ENCODE measurements at places on chromosomes 13 and 19.
A peak's percentile ranks its signal among the peaks of the same experiment; 100 is the strongest.

DNA sequence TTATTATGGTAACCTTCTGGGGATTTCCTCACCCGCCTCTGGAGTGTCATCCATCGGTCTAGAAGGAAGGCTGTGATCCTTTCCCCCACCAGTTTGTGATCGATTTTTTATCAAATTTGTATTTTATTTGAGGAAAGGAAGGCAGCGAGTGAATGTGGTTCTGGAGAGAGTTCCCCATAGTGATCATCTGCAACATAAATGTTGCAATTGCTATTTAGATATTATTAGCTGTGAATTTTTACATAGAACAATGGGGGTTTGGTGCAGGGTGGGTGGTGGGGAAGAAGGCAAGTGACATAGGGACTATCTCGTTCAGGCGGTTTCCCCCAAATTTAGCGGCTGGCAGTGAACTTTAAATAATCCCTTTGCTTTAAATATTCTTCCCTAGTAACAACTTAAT lies 1.2 kb downstream of the CDK8 start:
- no peak for DNase-seq

GRCh38 chr13:48975101-48975855 lies 434 bp upstream of the FNDC3A start:
- DNase-seq, result peak; percentile 56

DNA sequence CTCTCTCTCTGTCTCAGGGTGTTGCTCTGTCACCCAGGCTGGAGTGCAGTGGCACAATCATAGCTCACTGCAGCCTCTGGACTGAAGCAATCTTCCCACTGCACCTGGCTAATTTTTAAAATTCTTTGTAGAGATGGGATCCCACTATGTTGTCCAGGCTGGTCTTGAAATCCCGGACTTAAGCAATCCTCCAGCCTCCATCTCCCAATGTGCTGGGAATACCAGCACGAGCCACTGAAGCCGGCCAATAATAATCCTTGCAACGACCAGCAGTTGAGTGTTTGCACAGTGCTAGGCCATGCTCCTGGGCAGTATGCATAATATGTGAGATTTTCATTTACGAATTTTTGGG lies 640 bp upstream of the EPOR start:
- no peak for DNase-seq

DNA sequence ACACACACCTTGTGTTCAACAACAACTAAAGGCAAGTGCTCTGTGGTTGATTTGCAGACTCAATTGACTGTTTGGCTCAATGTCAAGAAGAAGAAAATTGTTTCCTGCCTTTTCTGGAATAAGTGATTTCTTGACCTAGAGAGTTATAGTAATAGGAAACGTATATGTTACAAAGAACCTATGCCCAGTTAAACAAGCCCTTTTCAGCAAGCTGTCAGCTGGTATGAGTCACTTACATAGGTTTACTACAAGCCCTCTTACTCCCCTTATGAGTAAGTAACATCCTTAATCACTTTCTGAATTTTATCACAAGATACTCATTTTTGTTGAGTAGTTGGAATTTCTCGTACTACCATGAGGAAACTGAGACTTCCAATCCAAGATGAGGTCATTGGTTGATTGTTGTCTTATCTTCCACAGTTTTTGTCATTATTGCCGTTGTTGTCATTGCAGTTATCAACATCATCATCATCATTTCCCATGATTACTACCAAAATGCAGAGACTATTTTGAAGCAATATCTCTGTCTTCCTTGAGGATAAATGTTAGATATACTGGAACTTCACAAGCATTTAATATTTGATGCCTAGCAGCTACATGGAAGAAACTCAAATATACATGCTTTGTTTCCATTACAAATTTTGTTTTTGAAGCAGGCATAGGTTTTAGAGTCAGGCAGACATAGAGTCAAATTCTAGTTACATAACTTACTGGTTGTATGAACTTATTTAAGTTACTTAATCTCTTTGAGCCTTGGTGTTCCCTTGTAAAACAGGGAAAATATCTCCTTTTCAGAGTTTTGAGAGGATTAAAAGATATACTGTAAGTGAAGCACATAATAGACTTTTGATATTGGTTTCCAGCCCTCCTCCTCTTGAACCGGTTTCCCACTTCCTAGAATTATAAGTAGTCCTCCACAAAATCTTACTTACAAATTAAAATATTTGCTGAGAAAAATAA lies 106.0 kb downstream of the RAP2A start:
- DNase-seq, result no peak

DNA sequence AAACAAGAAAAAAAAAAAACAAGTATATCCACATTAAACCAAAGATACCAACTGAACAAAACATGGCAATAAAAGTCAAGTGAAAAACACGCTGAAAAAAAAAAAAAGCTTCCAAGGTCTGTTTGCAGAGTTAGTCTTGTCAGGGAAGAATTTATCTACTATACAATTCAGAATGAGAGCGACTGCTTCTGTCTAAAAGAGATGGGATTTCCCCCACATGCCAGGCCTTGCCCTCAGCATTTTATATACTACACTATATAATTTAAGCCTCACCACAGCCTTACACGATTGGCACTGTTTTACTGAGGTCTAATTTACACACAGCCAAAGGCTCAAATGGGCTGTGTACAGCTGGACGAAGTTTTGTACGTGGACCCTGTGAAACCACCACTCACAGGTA lies 67.3 kb downstream of the FOXO1 start:
- DNase-seq, result no peak

GRCh38 chr19:46176116-46176860 lies 28.2 kb downstream of the IGFL2 start:
- DNase-seq, result no peak

GRCh38 chr13:72805676-72806346 lies 23.9 kb downstream of the PIBF1 start:
- no peak for DNase-seq

- DNase-seq, result no peak
Measured at GRCh38 chr13:76024151-76024550, 388.0 kb downstream of the LMO7 start.

- no peak for DNase-seq
Measured at GRCh38 chr13:76868371-76868770, 17.8 kb downstream of the KCTD12 start.

GRCh38 chr13:35744144-35744543 lies 267.7 kb upstream of the MAB21L1 start:
- DNase-seq, result no peak

GRCh38 chr13:112510987-112511685 lies 76.8 kb downstream of the TUBGCP3 start:
- DNase-seq, result no peak

DNA sequence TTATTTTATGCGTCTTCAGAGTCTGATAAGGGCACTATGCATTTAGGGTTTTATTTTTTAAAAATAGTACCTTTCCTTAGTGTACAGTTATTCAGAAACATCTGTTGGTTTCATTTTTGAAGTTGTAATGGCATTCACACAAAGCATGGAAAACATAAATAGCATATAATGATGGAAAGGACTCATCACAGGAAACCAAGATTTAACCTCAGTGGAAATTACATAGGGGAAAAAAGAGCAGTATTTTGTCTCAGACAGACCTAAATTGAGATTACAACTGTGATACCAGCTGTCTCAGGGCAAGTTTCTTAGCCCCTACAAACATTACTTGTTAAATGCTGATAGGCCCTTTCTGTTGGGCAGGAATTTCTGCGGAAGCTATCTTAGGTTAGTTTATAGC lies 57.2 kb downstream of the NHLRC3 start:
- no peak for DNase-seq

DNA sequence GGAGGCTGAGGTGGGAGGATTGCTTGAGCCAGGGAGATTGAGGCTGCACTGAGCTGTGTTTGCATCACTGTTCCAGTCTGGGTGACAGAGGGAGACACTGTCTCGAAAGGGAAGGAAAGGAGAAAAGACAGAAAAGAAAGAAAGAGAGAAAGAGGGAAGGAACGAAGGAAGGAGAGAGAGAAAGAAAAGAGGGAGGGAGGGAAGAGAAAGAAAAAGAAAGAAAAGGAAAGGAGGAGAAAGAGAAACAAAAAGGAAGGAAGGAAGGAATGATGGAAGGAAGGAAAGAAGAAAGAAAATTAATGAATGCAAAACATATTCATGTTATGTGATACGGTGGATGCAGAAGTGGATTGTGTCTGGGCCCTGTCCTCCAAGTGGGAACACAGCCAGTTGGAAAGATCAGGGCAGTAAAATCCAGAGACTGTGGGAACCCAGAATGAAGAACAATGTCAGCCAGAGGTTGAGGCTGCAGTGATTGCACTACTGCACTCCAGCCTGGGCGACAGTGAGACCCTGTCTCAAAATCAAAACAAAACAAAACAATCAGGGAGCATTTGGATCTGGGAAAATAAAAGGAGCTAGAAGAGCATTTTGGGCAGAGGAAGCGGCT lies 6.2 kb downstream of the PHLDB3 start:
- no peak for DNase-seq

DNA sequence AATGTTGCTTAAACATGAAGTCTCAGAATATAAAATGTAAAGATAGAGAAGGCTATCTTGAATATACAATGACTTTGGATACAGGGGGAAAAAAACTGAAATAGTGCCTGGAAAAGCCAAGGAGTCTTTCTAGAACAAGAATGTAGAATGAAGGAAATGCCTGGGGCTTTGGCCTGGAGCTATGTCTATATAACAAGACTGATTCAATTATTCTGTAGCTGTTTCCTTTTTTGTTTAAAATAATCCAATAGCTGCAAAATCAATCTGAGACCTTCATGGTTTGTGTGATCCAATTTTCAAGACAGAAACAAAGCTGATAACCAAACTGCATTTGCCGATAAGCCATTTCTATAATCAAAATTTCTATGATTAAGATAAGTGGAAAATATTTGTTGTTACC lies 530.9 kb upstream of the NBEA start:
- no peak for DNase-seq

DNA sequence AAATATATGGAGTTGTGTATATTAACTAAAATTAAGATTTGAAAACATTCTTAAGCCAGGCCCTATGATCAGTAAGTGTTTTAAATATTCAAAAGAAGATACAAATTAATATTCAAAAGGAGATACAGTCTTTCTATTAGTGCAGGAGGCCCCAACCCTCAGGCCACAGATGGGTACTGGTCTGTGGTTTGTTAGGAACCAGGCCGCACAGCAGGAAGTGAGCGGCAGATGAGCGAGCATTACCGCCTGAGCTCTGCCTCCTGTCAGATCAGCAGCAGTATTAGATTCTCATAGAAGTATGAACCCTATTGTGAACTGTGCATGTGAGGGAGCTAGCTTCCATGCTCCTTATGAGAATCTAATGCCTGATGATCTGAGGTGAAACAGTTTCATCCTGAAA lies 232.9 kb downstream of the FOXO1 start:
- no peak for DNase-seq

- DNase-seq, result no peak
Measured at GRCh38 chr13:42762251-42762650, 19.1 kb upstream of the FAM216B start.

DNA sequence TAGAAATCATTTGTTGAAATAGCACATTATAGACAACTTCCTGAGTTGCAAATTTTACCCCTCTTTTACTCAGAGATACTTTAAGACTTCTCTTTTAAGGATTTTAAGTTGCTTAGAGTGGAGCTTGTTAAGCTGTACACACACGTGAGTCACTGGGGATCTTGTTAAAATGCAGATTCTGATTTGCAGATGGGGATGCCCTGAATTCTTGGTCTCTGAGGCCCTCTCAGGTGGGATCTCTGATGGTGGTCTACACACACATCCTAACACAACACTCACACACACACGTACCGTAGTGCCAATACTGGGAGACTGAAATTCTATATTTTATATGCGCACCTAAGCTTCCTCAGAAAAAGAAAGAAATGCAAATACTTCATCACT lies 788.3 kb downstream of the UQCRFS1 start:
- no peak for DNase-seq

DNA sequence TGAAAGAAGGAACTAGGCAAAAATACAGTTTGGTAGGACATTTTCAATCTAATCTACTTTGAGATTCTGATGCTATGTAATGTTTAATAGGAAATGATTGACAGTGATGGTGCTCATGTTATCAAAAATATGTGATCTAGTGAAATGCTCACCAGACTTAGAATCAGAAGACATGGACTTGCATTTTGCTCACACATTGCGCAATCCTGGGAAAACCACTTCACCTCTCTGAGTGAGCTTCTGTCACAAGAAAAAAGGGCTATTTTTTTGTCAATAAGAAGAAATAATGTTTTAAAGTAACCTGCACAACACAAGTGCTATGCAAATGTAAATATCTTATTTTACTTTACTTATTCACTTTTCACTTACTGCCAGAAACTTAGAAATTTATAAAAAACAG lies 380.9 kb upstream of the HTR2A start:
- DNase-seq, result no peak

DNA sequence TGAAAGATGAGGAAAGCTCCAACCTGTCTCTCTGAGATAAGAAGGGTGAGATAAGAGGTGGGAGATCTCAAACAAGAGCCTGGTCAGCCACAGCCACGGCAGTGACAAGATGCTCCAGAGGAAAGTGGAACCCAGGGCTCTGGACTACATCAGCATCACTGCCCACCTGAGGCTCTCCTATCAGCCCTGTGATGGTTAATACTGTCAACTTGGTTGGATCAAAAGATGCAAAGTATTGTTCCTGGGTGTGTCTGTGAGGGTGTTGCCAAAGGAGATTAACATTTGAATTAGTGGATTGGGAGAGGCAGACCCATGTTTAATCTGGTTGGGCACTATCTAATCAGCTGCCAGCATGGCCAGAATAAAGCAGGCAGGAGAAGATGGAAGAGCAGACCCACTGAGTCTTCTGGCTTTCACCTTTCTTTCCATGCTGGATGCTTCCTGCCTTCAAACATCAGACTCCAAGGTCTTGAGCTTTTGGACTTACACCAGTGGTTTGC lies 476.6 kb upstream of the NBEA start:
- DNase-seq, result no peak

- DNase-seq, result peak; percentile 45
Measured at GRCh38 chr13:23626700-23627099, 56.5 kb downstream of the TNFRSF19 start.

DNA sequence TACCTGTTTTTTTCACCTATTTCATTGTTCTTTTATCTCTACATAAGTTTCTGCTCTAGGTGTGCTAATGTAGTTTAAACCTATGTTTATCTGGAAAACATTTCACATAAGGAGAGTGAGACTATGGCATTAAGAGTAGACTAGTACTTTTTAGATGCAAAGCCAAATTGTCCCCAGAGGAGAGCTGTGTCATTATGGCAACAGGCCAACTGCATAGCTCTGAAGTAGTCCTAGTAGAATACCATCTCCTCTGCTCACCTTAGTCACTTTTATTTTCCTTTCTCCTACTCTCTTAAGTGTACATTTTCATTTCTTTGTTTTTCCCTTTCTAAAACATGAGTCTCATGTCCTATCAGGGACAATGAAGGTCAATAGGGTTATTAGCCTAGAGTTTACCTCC lies 123.1 kb downstream of the ITGBL1 start:
- DNase-seq, result no peak

- DNase-seq, result no peak
Measured at GRCh38 chr13:24842549-24843274, 78.7 kb downstream of the RNF17 start.

Data from Ammon's horn (tissue), 1 donor.